ENCODE measurements at places on chromosomes 11 and 22. TPM values are rescaled to one million over a fixed set of nuclear protein-coding genes. Genes with fewer than 3 reads are reported as not detected.

The SCGB1D2 gene
- total RNA-seq = 2.2 TPM

DNA sequence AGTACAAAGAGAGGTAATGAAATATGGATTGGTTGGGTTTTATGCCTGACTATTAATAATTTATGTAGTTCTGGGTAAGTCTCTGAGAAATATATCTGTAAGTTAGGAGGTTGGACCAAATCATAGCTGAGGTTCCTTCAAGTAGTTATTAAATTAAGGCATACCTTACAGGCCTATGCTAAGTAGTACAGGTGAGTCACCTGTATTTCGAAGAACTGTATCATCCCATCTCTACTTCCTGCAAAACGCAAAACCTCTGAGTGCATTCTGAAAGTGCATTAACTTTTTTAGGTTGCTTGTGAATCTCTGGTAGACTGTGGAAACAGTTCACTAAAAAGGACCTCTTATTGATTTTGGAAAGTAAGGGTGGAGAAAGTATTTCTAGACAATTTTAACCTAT lies 37.1 kb downstream of the APOL5 start:
- peaks cover 11% of the 10 kb centered on the region for H3K4me1 ChIP-seq
- H3K36me3 ChIP-seq = peaks cover 31% of the 10 kb centered on the region
- no peaks in the 10 kb centered on the region for H3K27me3 ChIP-seq

The OR51L1 gene
- not detected for total RNA-seq

- H3K27me3 ChIP-seq = no peaks in the 10 kb centered on the region
- H3K4me3 ChIP-seq = no peak overlapping the region
- DNase-seq = no peak
- no peaks in the 10 kb centered on the region for H3K4me1 ChIP-seq
- no peak overlapping the region for H3K27ac ChIP-seq
These were observed 214.6 kb downstream of the DSCAML1 start for GRCh38 chr11:117582433-117582832.

The TMA7B gene
- not detected for total RNA-seq

DNA sequence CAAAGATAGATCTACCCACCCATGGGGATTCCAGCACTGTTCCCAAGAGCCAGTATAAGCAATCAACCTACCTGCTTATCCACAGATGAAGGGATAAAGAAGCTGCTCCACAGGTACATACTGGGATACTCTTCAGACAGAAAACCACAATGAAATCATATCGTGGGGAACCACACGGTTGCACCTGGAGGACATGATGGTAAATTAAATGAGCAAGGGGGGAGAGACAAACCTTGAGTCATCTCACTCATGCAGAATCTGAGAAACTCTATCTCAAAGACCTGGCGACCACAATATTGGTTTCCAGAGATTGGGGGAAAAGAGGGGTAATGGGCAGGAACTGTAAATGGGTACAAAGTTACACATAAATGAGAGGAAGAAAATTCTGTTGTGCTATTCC lies 14.5 kb downstream of the RGL4 start:
- no peak overlapping the region for H3K4me3 ChIP-seq
- no peaks in the 10 kb centered on the region for H3K27me3 ChIP-seq
- DNase-seq = no peak
- H3K27ac ChIP-seq = no peak overlapping the region
- H3K4me1 ChIP-seq = peaks cover 9% of the 10 kb centered on the region

DNA sequence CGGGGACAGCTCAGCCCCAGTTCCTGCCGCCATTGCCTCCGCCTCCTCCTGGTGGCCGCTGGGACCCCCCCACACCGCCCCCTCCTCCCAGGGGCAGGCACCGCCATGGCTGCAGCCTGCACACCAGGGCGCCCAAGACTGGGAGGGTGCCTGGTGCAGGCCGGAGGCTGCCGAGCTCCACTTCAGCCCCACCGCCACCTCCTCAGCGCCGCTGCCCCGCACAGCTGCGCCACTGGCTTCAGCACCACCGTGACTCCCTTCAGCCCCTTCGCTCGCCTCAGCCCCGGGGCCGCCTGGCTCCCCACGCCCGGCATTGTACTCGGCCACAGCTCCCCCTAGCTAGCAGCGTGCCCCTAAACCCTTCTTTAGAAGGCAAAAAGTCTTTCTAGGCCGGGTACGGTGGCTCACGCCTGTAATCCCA lies 131.1 kb downstream of the CRYBB2 start:
- no peaks in the 10 kb centered on the region for H3K4me1 ChIP-seq
- no peak overlapping the region for H3K27ac ChIP-seq
- no peaks in the 10 kb centered on the region for H3K36me3 ChIP-seq
- no peak overlapping the region for H3K4me3 ChIP-seq
- no peak for DNase-seq

- H3K27me3 ChIP-seq = no peaks in the 10 kb centered on the region
- no peaks in the 10 kb centered on the region for H3K4me1 ChIP-seq
- H3K4me3 ChIP-seq = no peak overlapping the region
- DNase-seq = no peak
- no peaks in the 10 kb centered on the region for H3K36me3 ChIP-seq
These were observed 12.4 kb upstream of the MAPK11 start for GRCh38 chr22:50282361-50283155.

Data from gastrocnemius medialis (tissue), 4 donors.